ENCODE measurements at places on chromosomes 5 and 9.
A peak's percentile ranks its signal among the peaks of the same experiment; 100 is the strongest.

GRCh38 chr5:14435481-14435880, 146.1 kb upstream of the OTULINL start:
- H3K27ac ChIP-seq = no peak overlapping the region
- peaks cover 7% of the 10 kb centered on the region for H3K36me3 ChIP-seq
- H3K4me3 ChIP-seq = no peak overlapping the region

DNA sequence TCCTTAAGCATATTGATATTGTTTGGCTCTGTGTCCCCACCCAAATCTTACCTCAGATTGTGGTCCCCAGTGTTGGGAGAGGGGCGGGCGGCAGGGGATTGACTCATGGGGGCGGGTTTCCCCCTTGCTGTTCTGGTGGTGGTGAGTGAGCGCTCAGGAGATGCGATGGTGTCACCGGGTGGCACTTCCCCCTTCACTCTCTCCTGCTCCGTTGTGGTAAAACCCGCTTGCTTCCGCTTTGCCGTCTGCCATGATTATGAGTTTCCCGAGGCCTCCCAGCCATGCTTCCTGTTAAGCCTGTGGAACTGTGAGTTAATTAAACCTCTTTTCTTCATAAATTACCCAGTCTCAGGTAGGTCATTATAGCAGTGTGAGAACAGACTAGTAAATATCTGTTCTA, 229.1 kb downstream of the IRX2 start:
- no peak overlapping the region for H3K27ac ChIP-seq
- H3K4me1 ChIP-seq = no peaks in the 10 kb centered on the region
- H3K27me3 ChIP-seq = no peaks in the 10 kb centered on the region
- H3K36me3 ChIP-seq = no peaks in the 10 kb centered on the region

- H3K4me1 ChIP-seq = no peaks in the 10 kb centered on the region
- H3K27ac ChIP-seq = no peak overlapping the region
- no peaks in the 10 kb centered on the region for H3K36me3 ChIP-seq
- no peaks in the 10 kb centered on the region for H3K27me3 ChIP-seq
- peak; percentile 47 for DNase-seq
- H3K4me3 ChIP-seq = no peak overlapping the region
These were observed 120.0 kb upstream of the CACNA1B start for GRCh38 chr9:137757613-137758029.

- H3K27me3 ChIP-seq = no peaks in the 10 kb centered on the region
- no peaks in the 10 kb centered on the region for H3K4me1 ChIP-seq
- DNase-seq = no peak
- H3K36me3 ChIP-seq = no peaks in the 10 kb centered on the region
These were observed 11.0 kb upstream of the RECK start for GRCh38 chr9:36025746-36026145.

DNA sequence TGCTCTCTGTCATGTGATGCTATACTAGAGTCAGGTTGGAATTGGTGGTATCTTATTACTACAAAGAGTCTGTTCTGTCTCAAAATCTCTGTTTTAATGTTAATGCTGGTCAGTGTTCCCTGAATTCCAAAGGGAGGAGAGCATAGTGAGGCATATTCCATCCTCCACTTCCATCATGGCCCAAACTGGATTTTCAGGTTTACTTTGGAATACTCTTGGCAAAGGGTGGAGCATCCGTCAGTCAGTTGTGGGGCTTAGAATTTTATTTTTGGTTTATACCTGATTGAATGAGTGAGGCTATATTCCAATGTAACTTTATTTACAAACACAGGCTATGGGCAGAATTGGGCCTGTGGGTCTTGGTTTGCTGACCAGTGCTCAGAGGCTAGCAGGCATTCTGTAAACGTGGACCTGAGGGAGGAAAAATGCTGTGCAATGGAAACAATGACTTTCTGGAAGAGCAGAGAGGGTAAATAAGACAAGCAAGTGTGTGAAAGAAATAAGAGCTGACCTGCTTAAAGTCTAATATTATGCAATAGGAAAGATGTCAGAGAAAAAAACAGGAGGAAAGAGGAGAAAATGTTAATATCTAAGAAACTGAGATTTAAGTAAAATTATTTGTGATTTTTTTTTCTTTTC, 106.2 kb upstream of the CLINT1 start:
- no peaks in the 10 kb centered on the region for H3K36me3 ChIP-seq
- no peak overlapping the region for H3K4me3 ChIP-seq
- H3K27ac ChIP-seq = no peak overlapping the region
- H3K4me1 ChIP-seq = no peaks in the 10 kb centered on the region
- no peak for DNase-seq

DNA sequence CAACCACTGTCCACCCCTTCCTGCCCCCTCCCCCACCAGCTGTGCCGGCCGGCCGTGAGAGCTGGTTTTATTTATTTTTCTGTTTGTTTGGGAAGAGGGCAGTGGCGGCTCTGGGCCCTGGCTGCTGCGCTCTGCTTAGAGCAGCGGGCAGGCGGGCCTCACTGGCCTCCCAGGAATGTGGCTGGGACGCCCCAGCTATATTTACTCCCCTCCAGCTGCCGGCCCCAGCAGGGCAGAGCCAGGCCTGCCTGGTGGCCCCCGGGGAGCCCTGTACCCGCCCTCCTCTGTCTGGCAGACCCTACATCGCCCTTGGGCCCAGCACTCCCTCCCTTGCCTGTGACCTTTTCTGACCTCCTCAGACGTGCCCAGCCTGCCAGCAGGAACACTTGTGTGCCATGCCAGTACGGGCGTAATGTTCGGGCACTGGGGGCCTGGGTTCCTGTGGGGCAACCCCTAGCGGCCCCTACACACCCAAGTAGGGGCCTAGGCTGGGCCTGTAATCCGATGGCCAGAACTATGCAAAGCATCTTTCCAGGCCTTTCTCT, 7.7 kb downstream of the CXXC5 start:
- H3K27me3 ChIP-seq = no peaks in the 10 kb centered on the region
- H3K4me1 ChIP-seq = peaks cover 99% of the 10 kb centered on the region
- H3K27ac ChIP-seq = peak overlapping the region; percentile 88
- H3K4me3 ChIP-seq = no peak overlapping the region
- no peaks in the 10 kb centered on the region for H3K36me3 ChIP-seq
